Fibroblast of skin of back (primary cell): ENCODE measurements at places on chromosomes 5 and 9.
A peak's percentile ranks its signal among the peaks of the same experiment; 100 is the strongest.

DNA sequence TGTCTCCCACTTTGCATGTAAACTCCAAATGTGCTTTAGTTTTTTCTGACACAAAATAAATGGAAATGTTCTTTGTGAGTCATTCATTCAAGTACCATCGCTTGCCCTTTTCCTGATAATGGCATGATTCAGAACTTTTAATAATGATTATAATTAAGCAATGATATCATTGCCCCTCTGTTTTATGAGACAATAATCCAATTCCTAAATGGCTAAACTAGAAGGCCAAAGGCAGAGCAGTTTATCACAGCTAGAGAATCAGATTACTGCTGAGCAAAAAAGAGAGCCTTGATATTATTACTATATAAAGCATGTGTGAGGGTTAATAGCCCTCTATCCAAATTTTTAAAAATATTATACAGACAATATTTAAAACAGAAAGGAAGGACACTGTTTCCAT is 484.2 kb upstream of the PTPRD start:
- DNase-seq, result no peak

GRCh38 chr5:123059455-123059854 is 22.9 kb upstream of the PPIC start:
- DNase-seq, result no peak

GRCh38 chr5:95238560-95239325 is 46.2 kb downstream of the MCTP1 start:
- peak; percentile 55 for DNase-seq

DNA sequence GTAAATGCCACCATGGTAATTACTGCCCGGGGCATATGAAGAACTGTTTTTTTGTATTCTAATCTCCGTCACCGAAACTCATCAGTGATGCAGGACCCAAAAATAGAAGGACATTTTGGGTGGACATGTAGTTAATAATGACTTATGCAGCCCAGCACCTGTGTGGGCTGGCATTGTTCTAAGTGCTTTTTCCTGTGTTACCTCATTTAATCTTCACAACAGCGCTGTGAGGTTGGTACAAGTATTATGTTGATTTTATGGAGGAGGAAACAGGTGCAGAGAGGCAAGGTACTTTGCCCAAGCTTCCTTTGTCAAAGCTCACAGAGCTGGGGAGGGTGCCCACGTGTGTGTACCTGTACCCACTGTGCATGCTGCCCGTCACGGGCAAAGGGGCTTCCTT is 58.4 kb downstream of the DAPK1 start:
- DNase-seq, result no peak

GRCh38 chr9:93447655-93448054 is 3.8 kb upstream of the FAM120A start:
- DNase-seq, result no peak

DNA sequence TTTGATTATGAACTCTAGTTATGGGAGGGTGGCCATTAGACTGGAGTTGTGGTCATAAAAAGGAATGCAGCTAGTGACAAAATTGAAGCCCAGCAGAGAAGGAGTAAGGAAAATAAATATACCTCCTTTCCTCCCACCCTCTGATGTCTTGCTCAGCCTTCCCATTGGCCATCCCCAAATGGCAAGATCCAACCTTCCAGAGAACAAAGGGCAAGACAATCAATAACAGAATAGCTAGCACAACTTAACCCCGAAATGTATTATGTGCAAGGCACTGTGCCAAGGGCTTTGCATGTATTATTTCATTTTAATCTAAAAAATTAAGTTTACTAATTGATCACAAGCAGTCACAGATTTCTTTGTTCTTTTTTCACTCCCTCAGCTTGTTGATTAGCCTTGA is 3.6 kb downstream of the ITGA1 start:
- peak; percentile 40 for DNase-seq

- DNase-seq, result no peak
Measured at GRCh38 chr9:93173365-93174051, 10.4 kb upstream of the WNK2 start.

DNA sequence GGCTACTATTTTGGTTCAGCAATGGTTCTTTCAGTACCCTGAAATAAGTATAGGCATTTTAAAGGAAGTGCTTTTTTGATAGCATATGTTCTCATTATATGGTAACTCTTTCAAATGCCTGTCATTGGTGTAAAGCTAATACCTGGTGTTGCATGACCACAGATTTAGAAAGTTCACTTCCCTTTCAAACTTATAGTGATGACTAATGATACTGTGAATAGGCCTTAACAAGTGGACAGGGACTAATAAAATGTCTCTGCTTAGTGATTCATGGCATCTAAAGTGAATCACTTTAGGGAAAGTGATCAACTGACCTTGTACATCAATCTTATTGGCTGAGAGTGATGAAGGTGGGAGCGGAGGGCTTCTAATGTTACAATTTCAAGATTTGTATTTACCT is 21.6 kb downstream of the MRPL22 start:
- peak; percentile 11 for DNase-seq

GRCh38 chr5:65418661-65419060 is 63.1 kb downstream of the ADAMTS6 start:
- peak; percentile 70 for DNase-seq

GRCh38 chr5:61182449-61182848 is 20.2 kb upstream of the SMIM15 start:
- no peak for DNase-seq

DNA sequence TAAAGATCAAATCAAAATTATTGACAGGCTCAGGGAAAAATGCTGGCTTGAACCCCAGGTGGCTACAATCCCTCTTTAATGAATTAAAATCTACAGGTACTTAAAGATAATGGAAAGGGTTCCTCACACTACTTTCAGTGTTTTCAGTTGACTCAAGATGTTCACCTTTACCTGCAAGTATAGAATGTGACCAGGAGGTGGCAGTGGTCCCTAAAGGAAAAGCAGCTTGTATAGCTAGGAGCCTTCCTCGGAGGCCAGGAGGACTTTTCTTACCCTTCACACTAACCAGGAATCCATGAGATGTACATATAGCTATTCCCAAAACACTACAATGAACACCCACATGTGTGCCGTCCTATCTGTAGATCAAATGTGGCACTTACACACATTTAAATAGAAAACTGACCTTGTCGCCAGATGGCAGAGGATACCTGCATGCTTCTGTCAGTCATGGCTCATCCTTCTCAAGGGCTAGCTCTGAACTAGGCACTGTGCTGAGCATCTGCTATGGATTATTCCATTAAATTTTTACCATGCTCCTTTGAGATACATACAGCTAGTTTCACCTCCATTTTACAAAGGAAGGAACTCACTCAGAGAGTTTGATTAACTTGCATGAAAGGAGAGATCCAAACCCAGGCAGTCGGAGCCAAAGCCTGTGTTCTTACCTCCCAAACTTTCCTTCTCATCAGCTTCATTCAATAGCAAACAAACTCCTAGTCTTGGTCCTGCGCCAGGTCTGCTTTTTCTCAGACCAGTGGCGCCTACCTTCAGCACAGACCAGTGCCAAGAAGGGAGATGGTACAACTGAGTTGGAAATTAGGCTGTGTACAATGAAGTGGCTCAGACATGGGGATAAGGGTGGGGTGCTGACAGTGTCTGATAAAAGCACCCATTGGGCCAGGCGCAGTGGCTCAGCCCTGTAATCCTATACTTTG is 24.5 kb downstream of the C9orf152 start:
- DNase-seq, result peak; percentile 65

- no peak for DNase-seq
Measured at GRCh38 chr9:5876026-5876425, 14.7 kb upstream of the MLANA start.

- DNase-seq, result peak; percentile 24
Measured at GRCh38 chr9:3177936-3178335, 334.0 kb upstream of the PUM3 start.

DNA sequence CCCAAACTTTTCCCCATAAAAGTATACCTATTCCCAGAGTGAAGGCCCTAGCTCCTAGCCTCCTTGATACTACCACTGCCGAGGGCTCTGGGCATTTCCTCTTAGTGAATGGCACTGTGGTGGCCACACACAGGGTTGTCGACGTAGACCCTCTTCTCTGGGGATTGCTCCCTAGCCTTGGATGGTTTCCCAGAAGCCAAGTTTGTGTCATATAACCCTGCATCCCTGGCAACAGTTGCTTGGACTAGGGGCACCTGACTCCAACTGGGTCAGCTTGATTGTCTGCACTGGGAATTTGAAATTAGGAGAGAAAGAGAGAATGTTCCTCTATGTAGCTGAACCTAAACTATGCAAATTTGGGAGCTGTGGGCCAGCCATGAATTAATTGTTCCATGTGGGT is 32.3 kb upstream of the KIF2A start:
- DNase-seq, result no peak

DNA sequence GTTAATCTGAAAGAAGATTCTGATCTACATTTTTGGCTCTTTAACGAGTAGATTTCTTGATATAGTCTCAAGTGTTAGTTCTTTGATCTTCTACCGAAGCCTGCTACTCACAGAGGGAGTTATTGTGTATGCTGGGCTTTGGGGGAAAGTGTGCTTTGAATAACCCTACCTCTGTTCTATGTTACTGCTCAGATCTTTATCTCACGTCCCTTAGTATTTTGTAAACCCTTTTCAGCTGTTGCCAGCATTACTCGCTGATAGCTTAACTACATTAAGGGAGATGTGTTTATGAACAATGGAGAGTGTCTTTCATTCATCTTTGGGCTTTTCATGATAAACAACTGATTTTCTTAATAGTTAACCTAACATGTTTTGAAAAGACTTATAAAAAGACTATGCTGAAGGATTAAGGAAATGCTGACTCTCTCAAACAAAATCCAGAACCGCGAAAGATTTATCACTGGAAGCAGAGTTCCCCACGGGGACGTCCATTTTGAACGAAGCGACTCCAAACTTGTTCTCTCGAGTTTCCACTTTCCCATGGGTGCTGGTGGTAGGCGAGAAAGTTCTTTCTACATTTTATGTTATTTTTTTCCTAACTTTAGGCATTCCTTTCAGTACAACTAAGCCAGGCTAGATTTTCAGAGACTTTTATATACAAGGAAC is 27.9 kb upstream of the ALDH1A1 start:
- no peak for DNase-seq

- no peak for DNase-seq
Measured at GRCh38 chr9:35661756-35662350, 3.1 kb downstream of the ARHGEF39 start.

GRCh38 chr5:168314735-168315411 is 23.4 kb downstream of the WWC1 start:
- peak; percentile 99 for DNase-seq

- DNase-seq, result no peak
Measured at GRCh38 chr5:38923661-38924451, 78.0 kb downstream of the OSMR start.

DNA sequence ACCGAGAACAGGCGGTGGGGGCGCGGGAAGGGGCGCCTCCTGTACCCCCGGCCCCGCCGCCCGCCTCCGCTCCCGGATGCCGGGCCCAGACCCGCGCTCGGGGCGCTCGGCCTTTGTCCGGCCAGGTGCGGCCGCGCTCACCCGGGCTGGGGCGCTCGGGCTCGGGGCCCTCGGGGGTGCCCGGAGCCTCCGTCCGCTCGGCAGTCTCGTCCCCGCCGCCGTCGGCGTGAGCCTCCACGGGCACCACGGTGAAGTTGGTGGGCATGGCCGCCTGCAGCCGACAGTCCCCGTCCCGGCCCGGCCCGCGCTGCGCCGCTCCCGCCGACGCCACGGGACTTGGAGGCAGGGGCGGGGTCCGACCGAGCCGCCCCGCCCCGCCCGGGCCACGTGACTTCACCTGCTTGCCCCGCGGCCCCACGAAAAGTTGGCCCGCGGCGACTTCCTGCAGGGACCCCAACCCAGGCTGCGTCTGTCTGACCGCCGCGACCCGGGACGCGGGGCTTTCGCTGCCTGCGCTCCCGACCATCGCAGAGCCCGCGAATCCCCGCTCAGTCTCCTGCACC is at the start of gene SLC12A7:
Gene SLC12A7, minus strand, starts transcription at position 337 of the 563 bp plus-strand sequence. Its CDS starts 72 bp downstream, at position 265.
- no peak for DNase-seq

- DNase-seq, result no peak
Measured at GRCh38 chr9:135833864-135834263, 73.5 kb downstream of the CAMSAP1 start.

- DNase-seq, result no peak
Measured at GRCh38 chr9:76296561-76297310, 97.5 kb downstream of the RFK start.

DNA sequence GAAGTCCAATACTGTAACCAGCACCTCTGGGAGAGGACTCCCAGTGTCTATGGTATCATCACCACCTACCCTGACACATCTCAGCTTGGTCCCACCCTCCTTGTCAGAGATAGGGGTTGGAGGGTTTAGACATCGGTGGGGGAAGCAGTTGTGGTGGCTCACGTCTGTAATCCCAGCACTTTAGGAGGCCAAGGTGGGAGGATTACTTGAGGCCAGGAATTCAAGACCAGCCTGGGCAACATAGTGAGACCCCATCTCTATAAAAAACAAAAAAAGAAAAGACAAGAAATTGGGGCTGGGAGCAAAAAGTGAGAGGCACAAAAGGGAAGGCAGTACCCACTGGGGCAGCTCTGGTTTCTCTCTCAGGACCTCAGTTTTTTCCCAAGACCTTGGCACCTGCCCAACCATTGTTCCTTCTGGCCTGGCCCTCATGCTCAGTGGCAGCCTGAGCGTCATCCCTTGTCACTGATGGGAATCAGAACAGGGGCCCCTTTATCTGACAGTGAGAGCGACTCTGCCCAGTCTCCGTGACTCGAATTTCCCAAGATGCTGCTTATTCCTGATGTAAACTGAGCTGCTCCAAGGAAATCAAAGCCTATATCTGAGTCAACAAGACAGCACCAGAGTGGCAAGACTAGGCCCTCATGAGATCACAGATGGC is 80.5 kb upstream of the HSPA9 start:
- no peak for DNase-seq

DNA sequence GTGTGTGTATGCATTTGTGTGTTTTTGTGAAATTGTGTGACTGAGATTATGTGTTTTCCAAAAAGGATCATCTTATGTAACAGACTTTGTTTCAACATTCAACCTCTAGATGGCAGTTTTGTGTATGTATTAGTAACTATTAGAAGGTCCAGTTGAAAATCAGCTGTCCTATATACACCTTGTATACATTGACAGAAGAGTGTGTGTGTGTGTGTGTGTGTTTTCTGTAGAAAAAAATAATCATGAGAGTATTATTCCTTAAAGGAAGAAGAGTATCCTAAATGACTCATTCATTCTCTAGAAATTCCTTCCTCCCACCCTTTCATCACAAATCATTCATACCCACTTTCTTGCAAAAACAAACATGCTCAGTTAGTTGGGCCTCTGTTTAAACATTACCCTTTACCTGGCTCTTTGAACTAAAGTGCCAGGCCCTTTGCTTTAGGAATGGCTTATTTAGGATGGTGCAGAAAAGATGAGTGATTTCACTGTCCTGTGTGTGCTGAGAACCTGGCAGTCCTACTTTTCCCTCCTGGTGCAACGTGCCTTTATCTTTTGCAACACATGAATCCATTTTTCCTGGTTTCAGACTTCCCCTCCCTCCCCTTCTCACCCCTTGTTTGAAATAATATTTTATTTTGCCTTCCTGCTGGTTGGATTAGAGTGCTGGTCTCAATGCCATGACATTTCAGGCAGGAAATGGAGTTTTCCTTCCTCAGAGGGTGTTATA is 152.2 kb downstream of the ARHGAP26 start:
- peak; percentile 51 for DNase-seq

- no peak for DNase-seq
Measured at GRCh38 chr5:130975847-130976246, 189.2 kb downstream of the HINT1 start.
